ENCODE measurements at places on chromosomes 5 and 9. TPM values are rescaled to one million over a fixed set of nuclear protein-coding genes. Genes with fewer than 3 reads are reported as not detected.

DNA sequence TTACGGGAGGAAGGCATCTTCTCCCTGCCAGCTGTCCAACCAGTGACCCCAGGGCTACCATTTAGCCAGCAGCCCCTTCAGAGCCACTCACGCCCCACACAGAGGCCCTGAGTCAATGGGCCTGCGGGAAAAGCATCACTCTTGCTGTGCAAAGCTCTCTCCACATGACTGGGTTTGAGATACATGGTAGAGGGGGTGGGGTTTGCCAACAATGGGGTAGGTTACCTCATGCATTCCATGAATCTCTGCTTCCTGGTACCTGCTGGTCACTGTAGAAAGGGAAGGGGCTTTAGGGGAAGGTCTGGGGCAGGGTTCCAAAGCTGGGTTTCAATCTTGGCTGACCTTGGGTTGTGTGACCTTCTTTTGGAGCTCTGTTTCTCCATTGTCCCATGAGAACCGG, 22.9 kb upstream of the TTLL11 start:
- DNase-seq, result no peak

DNA sequence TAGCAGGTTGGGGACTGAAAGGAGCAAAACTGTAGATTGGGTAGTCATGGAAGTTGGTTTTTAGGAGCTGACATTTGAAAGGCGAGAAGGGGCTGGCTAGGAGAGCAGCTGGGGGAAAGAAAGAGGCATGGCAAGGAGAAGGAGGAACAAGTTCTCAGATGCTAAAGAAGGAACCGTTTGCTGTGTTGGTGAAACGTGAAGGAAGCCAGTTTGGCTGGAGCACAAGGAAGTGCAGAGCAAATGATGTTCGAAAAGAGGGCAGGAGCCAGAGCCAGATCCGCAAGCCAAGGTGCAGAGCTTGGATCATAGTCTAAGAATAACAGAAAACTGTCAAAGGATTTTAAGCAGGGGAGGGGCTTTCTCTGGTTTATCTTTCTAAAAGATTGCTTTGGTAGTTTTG, 276.6 kb downstream of the ASTN2 start:
- DNase-seq, result no peak

DNA sequence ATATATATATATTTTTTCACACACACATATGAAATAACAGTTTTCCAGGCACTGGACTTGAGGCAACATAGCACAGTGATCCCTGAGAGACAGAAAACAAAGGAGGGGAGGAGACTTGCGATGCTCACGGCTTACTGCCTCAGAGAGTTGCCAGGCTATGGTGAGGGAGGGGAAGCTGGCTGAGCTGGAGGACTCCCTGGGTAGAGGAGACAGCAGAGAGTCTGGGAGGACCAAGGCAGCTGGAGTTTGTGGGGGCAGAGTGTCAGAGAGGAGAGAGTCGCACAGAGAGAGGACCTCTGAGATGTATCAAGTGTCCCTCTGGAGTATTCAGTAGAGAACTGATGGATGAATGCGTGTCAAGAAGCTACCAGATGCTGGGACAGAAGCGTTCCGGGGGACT, 23.1 kb upstream of the QSOX2 start:
- no peak for DNase-seq

- no peak for DNase-seq
Measured at GRCh38 chr5:4348919-4349318, 753.3 kb downstream of the IRX1 start.

- no peak for DNase-seq
Measured at GRCh38 chr5:76537073-76537543, 86.1 kb downstream of the F2RL2 start.

DNA sequence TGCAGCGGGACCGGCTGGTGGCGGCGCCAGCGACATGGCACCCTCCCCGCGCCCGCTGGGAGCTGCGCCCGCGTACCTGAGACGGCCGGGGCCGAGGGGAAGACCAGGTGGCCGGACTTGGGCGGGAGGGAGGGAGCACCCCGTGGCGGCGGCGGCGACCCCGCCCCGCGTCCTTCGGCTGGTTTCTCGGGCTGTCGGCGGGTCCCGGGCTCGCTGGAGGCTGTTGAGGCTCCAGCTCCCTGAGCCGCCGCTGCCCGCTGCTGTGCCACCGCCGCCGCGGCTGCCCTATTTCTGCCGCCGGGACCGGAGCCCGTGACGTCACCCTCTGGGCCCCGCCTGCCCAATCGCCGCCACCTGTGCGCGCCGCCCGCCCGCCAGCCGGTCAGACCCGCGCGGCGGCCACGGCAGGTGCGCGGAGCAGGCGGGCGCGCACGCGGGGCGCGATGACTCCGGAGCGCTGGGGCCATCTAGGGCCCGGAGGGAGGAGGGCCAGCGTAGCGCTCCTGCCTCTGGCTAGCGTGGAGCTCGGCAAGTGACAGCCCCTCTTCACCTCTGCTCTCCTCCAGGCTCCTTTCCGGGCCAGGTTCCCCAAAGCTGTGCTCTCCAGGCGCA, at the start of gene FSTL4:
TSS of gene FSTL4 (minus strand) at position 293 of the 612 bp plus-strand sequence.
- DNase-seq, result no peak

DNA sequence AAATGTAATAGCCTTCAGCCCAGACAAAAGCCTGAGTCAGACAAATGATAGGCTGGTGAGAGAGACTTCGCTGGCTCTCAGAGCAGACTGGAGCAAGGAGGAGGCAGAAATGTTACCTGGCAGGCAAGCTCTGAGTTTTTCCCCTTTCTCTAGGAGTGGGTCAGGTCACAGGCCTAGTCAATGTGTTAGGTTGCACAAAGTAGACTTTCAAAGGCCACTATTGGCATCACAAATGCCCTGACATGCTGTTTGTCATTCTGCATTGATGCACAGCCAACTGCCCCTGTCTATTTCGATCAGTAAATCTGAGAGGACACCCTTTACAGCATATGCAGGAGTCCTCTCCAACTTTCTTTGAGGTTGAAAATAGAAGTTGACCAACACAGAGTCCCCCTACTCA, 15.5 kb upstream of the C1QTNF3 start:
- DNase-seq, result no peak

DNA sequence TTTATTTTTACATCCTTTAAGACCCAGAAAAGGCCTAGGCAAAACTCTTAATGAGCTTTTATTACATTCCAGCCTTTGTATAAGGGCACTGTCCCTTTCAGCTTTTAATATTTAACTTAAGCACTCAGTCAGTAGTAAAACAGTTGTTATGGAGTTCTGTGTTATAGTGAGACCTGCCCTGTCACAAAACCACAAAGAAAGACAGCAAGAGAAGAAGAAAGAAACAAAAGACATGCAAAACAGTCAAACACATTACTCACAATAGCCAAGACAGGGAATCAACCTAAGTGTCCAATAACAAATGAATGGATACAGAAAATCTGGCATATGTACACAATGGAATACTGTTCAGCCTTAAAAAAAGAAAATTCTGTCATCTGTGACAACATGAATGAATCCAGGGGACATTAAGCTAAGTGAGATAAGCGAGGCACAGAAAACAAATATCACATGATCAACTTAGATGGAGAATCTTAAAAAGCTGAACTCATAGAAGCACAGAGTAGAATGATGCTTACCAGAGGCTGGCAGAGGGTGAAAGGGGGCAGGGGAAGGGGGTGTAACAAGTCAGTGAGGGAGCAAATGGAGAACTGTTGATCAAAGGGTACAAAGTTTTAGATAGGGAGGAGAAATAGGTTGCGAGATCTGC, 63.8 kb upstream of the CCNG1 start:
- no peak for DNase-seq

GRCh38 chr9:101092922-101093321, 64.4 kb downstream of the PLPPR1 start:
- no peak for DNase-seq

- DNase-seq, result no peak
Measured at GRCh38 chr9:119334745-119335144, 34.5 kb downstream of the BRINP1 start.

- DNase-seq, result no peak
Measured at GRCh38 chr5:122129306-122129705, at the start of gene ZNF474. ZNF474 (plus strand) TSS chr5:122129546; CDS start chr5:122151991, 22,445 bp downstream.

DNA sequence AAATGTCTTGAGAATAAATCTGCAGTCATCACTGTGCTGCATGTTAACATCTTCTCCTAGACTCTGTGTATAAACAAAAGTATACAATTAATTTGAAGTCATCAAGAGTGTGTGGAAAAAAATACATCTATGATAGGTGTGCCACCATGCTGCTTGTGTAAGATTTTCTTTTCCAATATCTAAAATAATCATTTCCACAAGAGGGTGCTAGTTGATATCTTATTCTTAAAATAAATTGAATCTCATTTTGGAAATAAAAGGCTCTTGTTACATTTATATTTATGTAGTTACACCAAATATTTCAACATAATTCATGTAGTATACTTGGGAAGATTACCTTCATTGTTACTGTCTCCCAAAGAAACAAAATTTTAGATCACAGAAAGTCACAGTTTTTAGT, 14.1 kb upstream of the MOCS2 start:
- DNase-seq, result no peak

DNA sequence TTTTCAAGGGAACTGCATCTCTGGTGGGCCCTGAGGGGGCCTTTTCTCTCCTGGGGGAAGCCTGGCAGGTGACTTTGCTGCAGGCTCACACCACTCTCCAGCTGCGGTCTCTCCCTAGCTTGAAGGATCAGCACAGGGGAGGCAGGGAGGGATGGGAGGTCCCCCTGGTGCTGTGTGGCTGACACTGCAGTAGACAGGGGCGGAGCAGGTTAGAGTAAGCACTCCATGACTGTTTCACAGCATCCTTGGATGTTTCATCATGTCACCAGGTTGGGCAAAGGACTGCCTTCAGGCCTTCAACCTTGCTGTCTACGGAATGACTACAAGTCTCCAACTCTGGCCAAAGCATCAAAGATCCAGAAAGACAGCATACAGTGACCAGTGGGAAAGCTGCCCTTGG, 470.7 kb downstream of the CDK5RAP2 start:
- DNase-seq, result no peak

- DNase-seq, result no peak
Measured at GRCh38 chr9:111161015-111161415, 122.7 kb upstream of the LPAR1 start.

DNA sequence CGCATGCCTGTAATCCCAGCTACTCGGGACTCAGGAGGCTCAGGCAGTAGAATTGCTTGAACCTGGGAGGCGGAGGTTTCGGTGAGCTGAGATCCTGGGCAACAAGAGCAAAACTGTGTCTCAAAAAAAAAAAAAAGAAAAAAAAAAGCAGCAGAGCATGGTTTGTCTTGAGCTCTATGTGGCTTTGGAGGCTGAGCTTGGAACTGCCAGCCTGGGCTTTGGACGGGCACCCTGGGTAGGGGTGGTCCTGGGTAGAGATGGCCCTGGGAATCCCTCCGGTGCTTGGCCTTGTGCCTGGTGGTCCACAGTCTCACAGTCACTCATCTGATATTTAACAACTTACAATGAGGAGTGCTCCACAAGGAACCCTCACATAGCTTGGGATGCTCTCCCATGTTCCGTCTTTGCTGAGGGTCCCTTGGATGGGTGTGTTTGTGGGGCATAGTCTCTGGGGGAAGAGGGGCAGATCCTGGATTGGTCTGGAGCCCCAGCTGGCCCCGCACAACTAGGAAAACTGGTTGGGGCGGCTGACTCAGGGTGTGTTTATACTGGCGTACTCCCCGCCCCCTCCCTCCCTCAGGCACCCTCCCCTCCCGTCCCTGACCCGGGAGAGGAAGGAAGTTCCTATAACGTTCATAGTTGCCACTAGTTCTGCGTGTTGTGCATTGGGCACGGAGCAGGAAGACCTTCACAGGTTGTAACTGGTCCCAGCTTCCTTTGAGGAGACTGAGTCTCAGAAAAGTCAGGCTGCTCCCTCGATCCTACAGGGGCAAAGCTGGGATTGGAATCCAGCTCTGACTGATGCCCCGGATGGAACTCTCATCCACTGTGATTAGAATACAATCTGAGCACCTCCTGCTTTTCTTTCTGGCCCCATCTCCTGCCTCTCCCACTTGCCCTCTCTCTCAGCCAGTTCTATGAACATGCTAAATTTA, 11.2 kb downstream of the IER5L start:
- peak; percentile 26 for DNase-seq

DNA sequence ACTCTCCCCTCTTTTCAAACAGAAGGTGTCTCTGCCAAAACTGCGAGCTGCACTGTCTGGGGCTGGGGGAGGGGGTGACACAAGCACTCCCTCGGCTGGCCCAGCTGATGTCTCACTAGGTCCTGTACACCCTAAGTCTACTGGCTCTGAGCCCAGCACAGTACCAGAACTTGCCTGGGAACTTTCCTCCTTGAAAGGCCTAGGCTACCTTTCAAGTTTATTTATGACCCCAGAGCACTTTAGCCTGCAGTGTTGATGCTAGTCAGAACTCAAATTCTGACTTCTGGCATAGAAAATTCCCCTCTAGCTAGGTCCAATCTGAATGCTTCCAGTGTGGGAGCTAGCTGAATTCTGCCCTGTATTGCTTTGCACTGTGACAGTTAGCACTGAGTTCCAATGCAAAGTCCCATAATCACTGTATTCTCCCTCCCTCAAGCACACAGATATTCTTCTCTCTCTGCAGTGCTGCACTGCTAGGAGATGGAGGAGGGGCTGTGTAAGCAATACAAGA, 10.5 kb downstream of the LURAP1L start:
- DNase-seq, result no peak

DNA sequence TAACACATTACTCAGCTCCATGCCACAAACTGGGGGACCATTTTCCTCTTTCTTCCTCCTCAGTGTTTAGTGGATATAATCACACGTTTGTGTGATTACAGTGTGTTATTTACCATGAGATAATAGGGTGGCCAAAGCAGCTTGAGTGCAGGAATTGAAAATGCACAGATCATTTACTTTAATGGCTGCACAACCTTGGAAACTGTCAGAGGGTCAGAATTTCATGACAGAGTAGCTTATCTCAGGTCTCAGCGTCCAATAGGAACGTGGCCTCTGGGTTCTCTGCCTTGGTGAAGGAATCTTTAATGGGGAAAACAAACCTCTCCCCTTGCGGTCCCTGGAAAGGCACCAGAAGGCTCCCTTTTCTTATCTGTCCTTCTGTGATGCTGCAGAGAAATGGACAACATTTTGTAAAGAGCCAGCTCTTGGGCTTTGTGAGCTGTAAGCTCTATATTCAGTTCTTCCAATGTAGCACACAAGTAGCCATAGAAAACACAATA, 87.4 kb upstream of the CD180 start:
- DNase-seq, result no peak

GRCh38 chr5:42426016-42426415, 2.8 kb downstream of the GHR start:
- DNase-seq, result no peak

DNA sequence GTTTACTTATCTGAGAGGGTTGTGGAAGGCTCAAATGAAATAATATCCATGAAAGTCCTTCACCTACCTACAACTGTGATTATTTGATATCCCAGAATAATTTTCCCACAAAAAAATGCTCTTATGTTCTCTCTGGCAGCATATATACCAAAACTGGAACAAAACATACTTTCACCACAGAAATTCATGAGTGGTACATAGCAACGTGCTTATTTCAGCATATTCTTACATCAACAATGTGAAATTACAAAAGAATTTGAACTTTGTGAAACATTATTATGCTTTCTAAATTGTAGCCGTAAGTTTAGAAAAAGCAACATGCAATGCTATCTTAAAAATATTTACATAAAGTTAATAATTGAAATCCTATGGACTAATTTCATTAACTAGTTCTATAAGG, 137.1 kb downstream of the GABRB2 start:
- DNase-seq, result no peak

FKTN gene
- total RNA-seq, result 11.3 TPM

NMUR2 gene
- not detected for total RNA-seq

PCDHA7 gene
- total RNA-seq, result not detected

C5orf52 gene
- total RNA-seq, result not detected

OTULINL gene
- total RNA-seq, result 31.4 TPM

DNAJC21 gene
- 57.6 TPM for total RNA-seq

SHISAL2B gene
- not detected for total RNA-seq

Measured in activated CD4-positive, alpha-beta T cell treated with anti-CD3 and anti-CD28 coated beads, Interleukin-2, amount 10 ng/mL, durations not matched to agents 7 days and 5 days (primary cell).